ENCODE measurements at places on chromosomes 5 and 9.

GRCh38 chr9:111628411-111628810 lies 2.7 kb upstream of the DNAJC25 start:
- DNase-seq, result no peak

DNA sequence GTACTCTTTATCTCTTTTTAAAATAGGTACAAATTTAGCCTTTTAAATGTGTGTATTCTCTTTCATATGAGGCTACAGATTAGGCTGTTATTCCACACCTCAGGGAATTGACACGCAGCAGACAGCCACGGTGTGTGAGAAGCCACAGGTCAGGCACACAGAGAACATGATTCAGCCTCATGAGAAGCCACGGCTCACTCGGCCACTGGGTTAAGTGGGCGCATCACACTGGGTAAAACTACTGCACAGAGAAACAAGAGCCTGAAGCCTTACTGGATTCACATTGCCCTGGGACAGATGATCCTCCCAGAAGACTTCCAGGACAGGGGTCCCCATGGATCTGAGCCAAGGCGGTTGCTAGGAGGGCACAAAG lies 28.2 kb downstream of the LPCAT1 start:
- no peak for DNase-seq

GRCh38 chr9:98488571-98489312 lies 220.0 kb downstream of the GABBR2 start:
- DNase-seq, result no peak

GRCh38 chr9:36764364-36765076 lies 191.8 kb downstream of the MELK start:
- DNase-seq, result no peak

DNA sequence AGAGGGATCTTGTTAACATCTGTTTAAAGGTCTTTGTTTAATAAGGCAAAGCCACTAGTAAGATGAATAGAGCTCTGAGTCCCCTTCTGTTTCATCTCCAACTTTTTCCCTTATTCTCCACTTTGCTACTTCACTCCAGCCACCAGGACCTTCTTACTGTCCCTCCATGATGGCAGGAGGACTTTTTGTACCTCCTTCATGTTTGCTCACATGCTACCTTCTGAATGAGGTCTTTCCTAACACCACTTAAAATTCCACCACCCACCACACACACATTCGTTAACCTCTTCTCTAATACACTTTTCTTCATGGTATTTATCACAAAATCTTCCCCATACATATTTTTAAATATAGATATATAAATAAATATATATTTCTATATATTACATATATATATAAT lies 501.9 kb downstream of the PDE4D start:
- DNase-seq, result no peak

DNA sequence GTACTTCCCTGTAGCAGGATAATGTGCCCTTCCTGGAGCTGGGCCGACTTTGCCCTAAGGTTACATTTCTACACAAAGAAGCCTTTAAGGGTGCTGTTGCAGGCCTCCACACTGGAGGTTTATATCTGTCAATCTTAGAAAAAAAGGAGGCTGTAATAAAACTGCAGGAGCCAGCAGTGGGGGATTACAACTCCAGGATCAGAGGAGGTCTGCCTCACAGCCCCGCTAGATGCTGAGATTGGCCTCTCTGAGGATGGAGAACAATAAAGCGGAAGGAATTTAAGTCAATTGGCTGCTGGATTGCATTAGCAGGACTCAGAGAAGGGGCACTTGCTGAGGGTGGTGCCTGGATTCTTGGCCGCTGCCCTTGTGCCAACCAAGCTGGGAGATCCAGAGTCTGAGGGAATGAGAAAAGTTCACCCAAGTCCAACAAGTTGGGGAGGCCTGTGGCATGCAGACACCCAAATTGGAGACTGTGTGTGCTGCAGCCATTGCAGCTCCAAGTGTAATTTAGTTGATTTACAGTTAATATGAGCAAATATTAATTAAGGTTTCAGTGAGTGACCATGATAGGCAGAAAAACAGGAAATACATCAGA lies 99.0 kb upstream of the SSBP2 start:
- peak; percentile 66 for DNase-seq

- no peak for DNase-seq
Observed at GRCh38 chr5:1415626-1416360, 29.4 kb downstream of the SLC6A3 start.

GRCh38 chr9:5805478-5805877 lies 27.4 kb downstream of the ERMP1 start:
- DNase-seq, result no peak

DNA sequence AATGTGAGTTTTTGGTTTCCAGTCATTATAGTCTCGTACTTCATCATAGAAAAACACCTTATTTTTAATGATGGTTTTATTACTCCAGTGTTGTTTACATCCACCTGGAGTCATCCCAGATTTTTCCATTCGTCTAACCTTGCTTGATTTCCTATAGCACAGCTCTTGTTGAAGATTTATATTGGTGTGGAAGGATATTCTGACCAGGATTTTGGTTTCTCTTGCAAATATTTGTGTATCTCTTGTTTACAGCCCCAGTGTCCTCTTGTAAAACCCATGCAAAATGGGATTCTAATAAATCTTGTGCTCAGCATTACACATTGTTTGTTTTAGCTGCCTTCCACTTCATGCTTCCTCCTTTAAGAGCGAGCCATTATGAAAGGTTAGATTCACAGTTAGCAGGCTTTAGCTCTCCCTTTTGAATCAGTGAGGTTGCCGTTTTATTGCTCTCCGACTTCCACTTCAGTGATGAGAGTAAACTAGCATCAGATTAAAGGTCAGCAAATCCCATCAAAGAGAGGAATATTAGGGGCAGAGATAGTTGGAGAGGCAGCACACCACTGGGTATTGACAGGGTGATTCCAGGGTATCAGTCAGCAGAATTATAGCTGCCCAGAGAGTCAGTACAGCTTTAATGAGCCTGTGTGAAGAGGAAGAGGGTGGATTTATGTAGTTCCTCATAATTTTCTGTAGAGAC lies 157.1 kb downstream of the PBX3 start:
- DNase-seq, result no peak

- no peak for DNase-seq
Observed at GRCh38 chr5:128586848-128587247, 48.8 kb upstream of the FBN2 start.

GRCh38 chr5:95081500-95081960 lies 203.4 kb downstream of the MCTP1 start:
- DNase-seq, result peak; percentile 89

DNA sequence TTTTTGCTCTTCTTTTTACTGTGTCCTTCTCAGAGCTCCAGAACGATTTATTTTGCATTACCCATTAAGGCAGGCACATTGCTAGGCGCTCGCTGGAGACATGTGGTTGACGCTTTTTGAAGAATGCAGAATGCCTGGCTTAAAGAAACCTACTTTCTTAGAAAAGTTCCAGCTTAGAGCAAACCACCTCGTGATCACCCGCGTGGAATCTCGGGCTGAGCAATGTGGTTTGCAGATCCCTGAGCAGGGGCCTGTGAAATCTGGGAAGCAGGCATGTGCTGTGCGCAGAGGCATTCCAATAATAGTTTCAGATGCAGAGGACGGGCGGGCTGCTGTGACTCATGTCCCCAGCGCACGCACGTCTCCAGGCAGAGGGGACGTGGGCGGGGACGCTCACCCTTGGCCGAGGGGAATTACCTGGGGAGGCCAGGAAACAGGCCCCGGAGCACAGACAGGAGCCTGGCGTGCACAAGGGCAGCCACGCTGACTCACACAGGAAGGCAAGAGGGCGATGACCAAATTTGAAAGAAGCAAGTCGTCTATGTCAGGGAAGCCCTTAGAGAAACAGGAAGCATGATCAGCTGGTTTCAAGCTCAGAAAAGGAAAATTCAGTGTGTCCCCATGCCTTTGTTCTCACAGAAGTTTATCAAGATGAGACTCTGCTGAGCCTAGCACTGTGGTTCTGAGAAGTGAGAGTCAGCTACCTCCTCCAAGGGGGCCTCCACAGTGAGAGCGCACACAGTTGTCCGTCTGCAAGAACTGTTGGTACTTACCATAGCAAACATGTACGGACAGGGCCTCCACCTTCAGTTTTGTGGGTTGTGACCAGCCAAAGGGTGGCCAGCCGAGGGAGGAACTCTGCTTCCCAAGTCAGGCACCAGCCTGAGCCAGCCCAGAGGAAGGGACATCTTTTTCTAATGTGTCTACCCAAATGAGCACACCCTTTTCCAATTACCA lies 218.6 kb downstream of the PIK3R1 start:
- peak; percentile 71 for DNase-seq

- no peak for DNase-seq
Observed at GRCh38 chr5:151491062-151491461, 43.7 kb downstream of the SLC36A1 start.

- DNase-seq, result no peak
Observed at GRCh38 chr5:28463728-28464127, 1425.3 kb upstream of the CDH9 start.

- DNase-seq, result no peak
Observed at GRCh38 chr9:72037571-72037970, 22.8 kb downstream of the C9orf57 start.

DNA sequence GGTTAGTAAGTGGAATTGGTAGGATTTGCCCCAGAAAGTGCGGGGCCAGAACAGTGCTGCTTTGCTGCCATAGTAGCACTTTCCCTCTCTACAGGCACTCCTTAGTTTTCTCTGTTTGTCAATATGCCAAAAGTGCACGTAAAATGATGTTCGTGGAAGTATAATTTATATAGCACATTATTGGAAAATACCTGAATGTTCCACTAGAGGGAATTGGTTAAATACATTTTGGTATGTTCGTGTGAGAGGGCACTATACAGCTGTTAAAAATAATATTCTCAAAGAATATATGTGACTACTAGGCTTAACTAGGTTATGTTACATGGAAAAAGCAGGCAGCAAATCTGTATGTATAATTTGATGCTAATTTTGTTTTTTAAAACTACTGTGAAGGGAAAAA lies 184.0 kb upstream of the GDNF start:
- DNase-seq, result no peak

- DNase-seq, result no peak
Observed at GRCh38 chr5:10584714-10585517, 21.0 kb downstream of the ANKRD33B start.

DNA sequence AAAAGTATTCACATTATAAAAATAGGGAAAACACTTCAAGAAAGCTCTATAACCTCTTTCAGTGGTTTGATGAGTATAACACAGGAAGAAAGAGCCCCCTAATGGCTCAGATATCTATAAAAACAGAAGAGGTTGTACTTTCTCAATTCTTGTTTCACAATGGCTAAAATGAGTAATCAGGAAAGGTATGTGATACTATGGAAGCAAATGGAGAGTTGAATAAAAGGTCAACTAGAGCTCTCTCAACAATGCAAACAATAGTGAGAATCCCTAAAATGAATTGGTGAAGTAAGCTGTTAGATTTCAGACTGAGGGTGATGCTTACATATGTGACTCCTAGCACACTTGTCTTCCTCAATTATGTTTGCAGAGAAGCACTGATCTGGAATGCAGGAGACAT lies 584.6 kb upstream of the CDH18 start:
- DNase-seq, result no peak
